NAMALWA (cell line): ENCODE measurements at places on chromosomes 6 and 20.

DNA sequence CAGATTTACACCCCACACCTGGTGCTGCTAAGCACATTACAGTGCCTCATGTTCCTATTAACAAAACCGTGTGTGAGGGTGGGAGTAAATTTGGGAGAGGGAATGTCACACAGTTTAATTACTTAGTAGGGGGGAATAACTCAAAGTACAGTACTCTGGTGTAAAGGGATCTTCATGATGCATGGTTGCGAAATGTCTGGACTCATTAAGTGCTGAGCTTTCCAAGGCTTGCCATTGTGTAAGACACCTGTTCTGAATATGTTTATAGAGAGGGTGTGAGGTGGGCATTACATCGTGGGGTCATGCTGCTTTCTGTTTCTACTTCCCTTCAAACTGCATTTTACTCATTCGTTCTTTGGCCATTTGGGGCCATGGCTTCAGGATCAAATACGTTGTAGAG lies 181.2 kb downstream of the ADGRG6 start:
- DNase-seq = no peak

GRCh38 chr6:122838060-122838780 lies 49.2 kb downstream of the SMPDL3A start:
- peak; percentile 25 for DNase-seq

DNA sequence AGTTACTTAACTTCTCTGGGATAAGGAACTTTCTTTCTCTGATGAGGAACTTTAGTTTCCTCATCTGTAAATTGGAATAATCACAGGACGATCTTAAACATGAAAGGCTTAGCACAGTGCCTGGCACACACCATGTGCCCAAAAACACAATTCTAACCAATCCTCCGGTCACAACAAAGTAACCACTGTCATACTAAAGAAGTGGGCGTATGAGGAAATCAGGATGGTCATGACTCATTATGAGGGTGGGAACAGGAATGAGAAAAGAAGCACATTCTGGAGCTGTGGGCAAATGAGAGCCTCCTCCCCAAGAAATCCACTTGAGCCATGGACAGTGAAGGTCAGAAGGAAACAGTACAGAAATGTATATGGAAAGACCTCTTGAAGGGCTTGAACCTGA lies 82.9 kb downstream of the LRFN2 start:
- no peak for DNase-seq

GRCh38 chr6:106609699-106610098 lies 19.6 kb downstream of the RTN4IP1 start:
- peak; percentile 66 for DNase-seq

DNA sequence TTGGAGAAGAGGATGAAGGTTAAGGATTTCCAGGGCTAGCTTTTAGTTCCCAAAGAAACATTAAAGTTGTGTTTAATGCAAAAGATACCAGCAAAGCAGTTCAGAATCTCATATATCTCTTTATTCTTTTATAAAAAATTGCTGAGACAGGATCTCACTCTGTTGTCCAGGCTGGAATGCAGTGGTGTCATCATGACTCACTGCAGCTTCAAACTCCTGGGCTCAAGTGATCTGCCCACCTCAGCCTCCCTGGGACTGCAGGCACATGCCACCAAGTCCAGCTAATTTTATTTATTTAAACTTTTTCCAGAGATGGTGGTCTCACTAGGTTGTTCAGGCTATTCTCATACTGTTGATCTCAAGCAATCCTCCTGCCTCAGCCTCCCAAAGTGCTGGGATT lies 41.1 kb upstream of the CAP2 start:
- no peak for DNase-seq

GRCh38 chr6:25384967-25385366 lies 105.8 kb downstream of the CARMIL1 start:
- DNase-seq = no peak

DNA sequence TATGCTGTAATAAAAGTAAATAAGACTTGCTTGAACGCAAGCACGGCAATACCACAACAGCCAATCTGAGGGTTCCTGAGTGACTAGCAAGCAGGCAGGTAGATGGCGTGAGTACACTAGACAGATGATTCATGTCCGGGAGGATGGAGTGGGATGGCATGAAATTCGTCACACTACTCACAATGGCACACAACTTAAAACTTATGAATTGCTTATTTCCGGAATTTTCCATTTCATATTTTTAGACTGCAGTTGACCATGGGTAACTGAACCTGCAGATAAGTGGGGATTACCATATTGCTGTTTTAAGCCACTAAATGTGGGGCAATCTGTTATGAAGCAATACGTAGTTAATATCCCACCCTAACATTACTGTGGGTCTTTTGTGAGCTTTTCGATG lies 93.6 kb upstream of the NFATC2 start:
- no peak for DNase-seq

DNA sequence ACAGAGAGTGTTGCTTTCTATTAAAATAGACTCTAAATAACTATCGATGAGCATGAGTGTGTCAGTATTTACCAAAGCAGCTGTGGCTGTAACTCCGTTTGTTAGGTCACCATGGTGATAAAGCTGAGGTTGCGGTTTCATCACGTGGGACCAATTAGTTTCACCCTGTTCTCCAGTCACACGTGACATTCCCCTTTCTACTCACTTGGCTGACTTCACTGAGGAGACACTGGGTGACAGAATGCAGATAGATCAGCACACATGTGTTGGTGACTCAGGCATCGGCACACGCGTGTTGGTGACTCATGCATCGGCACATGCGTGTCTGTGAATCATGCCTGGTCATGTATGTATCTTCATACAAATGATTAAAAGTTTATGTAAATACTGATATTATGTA lies 285.4 kb downstream of the THBS2 start:
- DNase-seq = peak; percentile 36

DNA sequence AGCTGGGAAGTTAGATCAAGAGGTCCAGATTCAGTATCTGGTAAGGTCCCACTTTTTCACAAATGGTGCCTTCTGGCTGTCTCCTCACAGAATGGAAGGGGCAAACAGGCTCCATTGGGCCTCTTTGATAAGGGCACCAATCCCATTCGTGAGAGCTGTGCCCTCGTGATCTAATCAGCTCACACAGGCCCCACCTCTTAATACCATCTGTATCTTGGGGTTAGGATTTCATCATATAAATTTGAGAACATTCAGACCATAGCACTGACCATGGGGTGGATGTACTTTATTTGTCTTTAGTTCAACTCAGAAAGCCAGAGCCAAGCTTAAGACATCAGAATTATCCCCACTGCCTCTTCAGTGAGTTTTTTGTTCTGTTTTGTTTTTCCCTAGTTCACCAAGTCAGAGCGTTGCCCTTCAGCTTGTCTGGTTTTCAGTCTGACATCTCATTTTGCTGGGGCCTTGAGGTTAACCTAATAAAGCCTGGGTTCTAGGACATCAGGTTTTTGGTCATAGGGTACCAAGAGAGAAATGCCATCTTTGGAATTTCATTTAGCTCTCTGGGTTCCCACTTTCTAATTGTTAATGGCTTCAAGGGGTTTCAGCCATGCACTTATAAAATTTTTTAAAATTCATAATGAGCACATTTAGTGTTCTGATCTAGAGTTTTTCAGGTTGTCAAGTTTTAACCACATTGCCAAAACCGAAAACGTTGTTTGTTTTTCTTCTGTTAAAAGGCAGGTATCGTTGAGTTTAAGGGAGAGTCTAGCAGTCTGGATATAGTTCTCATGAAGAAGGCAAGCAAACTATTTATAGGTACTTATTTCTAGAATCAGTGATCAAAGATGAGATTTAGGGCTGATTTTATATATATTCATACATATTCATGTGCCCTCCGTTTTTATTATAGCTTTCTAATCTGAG lies 19.0 kb downstream of the SENP6 start:
- no peak for DNase-seq

- DNase-seq = no peak
Observed at GRCh38 chr6:73560182-73560732, 39.4 kb upstream of the EEF1A1 start.

DNA sequence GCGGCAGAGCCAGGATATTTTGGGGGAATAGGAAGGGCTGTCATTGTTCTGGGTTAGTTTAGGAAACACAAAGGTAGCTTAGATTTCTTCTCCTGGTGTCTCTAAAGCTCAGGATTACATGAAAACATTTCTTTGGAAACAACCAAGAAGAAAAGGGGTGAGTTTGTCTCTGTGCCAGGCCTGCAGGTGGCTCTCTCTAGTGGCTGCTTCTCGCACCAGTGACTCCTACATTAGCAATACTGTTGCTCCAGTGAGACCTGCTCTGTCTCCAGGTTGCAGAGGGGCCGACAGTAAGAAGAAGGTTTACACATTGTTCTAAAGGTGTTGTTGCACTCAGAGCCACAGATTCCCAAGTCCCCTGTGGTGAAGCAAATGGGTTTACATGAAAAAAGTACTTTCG lies 104.6 kb upstream of the GLP1R start:
- DNase-seq = peak; percentile 15

DNA sequence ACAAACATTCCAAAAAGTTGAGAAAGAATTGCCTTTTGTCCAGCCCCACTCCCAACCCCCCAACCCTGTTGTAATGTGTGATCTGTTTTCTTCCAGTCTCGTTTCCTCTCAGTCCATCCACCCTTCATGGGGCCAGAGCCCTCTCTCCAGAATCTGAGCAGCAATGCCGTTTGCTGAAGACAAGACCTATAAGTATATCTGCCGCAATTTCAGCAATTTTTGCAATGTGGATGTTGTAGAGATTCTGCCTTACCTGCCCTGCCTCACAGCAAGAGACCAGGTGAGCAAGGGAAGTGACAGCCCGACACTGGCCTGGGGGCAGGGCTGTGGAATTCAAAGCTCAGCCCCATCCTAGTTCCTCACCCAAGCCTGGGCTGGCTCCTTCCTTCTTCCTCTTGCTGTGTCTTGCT lies 7.8 kb downstream of the MAVS start:
- no peak for DNase-seq

DNA sequence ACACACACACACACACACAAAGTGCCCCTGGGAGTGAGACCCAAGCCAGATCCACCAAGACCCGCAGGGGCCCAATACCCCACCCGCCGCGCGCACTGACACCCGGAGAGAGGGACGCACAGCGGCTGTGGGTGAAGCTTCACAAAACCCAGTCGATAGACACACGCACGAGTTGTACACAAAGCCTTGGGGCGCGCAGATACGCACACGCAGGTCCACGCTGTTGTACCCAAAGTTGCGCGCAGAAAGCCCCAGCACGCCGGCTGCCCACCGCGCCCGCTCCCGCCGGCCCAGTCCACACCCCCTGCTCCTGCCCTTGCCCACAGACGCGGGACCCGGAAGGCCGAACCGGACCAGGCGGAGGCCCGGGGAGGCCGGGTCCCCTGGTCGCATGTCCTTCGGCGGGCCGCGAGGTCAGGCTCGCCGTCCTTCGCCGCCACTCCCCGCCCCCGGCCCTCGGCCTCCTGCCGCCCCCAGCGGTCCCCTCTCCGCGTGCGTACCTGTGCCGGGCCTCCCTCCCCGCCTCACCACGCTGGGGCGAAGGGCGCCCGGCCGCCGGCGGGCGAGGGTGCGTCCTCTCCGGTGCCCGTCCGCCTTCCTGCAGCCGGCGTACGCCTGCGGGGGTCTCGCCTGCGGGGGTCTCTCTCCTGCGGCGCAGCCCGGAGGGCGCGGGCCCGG lies at the start of gene TMEM74B:
Gene TMEM74B (minus strand): TSS at position 344 of the 678 bp plus-strand sequence. CDS start 1,180 bp downstream, outside the sequence.
- no peak for DNase-seq

DNA sequence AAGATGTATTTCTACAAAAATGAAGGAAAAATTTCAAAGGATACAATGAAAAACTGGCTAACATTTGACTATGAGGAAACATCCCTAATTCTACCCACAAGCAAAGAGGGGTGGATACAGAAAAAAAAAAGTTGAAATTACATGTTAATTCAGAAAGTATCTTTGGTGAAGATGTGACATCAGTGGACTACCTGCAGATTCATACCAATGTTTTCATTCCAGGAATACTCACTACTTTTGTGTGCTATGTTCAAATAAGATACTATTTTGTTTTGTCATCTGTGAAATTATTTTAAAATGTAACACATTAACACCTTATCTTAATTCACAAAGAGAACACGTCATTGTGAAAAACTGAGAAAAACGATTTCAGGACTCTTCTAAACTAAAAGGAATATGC lies 159.3 kb upstream of the SHLD1 start:
- DNase-seq = no peak

GRCh38 chr6:23851522-23851921 lies 274.5 kb upstream of the NRSN1 start:
- no peak for DNase-seq

- no peak for DNase-seq
Observed at GRCh38 chr6:7975764-7976146, 65.2 kb upstream of the TXNDC5 start.

- DNase-seq = no peak
Observed at GRCh38 chr6:157760589-157761330, 62.3 kb upstream of the SNX9 start.

DNA sequence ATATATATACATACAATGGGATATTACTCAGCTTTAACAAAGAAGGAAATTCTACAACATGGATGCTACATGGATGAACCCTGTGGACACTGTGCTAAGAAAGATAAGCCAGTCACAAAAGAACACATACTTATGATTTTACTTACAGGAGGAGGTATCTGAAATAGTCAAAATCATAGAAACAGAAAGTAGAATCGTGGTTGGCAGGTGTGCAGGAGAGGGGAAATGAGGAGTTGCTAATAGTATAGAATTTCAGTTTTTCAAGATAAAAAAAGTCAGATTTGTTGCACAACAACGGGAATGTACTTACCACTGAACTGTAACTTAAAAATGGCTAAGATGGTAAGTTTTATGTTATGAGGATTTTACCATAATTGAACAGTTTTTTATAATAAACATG lies 706.3 kb downstream of the TFAP2A start:
- DNase-seq = no peak

DNA sequence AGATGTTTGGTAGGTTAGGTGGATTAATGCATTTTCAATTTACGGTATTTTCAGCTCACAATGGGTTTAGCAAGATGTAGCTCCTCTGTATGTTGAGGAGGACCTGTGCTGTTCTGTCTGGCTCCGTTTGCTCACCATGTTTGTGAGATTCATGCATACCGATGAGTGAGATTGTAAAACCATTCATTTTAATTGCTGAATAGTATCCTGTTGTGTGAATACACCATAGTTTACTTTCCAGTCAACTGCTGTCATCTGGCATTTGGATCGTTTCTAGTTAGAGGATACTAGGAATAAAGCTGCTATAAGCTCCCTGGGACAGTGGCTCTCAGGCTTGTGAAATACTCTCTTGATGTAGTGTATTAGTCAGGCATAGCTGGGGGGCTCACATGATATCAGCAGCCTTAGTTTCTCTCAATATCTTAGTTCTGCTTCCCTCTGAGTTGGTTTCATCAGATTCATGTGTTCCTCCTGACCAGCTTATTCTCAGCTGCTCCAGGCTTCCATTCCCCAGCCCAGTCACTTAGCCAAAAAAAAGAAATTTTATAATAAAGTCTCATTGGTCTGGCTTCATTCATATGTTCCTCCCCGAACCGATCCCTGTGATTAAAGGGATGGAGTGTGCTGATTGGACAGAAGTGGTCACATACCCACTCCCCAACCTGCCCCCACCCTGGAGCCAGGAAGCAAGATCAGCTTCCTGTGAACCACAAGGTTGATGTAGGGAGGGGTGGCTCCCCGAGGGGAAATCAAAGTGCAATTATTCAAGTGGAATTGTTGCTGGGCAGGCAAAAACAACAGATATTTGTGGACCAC lies 10.9 kb upstream of the B4GALT5 start:
- DNase-seq = peak; percentile 4

- no peak for DNase-seq
Observed at GRCh38 chr6:157268396-157268795, 54.9 kb downstream of the TMEM242 start.

- DNase-seq = no peak
Observed at GRCh38 chr6:149203509-149203908, 114.0 kb upstream of the TAB2 start.
